ENCODE measurements at places on chromosomes 13 and 19. TPM values are rescaled to one million over a fixed set of nuclear protein-coding genes. Genes with fewer than 3 reads are reported as not detected.

GRCh38 chr13:27965343-27965739 is 3.8 kb downstream of the CDX2 start:
- no peak overlapping the region for H3K4me3 ChIP-seq
- H3K36me3 ChIP-seq, result no peaks in the 10 kb centered on the region
- H3K4me1 ChIP-seq, result peaks cover 50% of the 10 kb centered on the region

- DNase-seq, result no peak
- no peaks in the 10 kb centered on the region for H3K4me1 ChIP-seq
- no peaks in the 10 kb centered on the region for H3K36me3 ChIP-seq
- peak overlapping the region; percentile 65 for H3K27ac ChIP-seq
- no peaks in the 10 kb centered on the region for H3K27me3 ChIP-seq
Measured at GRCh38 chr19:21492947-21493906, 12.2 kb upstream of the ZNF429 start.

GRCh38 chr13:35760735-35761281 is 284.3 kb upstream of the MAB21L1 start:
- DNase-seq, result no peak
- no peak overlapping the region for H3K27ac ChIP-seq
- no peaks in the 10 kb centered on the region for H3K4me1 ChIP-seq
- no peaks in the 10 kb centered on the region for H3K36me3 ChIP-seq
- no peak overlapping the region for H3K4me3 ChIP-seq

DNA sequence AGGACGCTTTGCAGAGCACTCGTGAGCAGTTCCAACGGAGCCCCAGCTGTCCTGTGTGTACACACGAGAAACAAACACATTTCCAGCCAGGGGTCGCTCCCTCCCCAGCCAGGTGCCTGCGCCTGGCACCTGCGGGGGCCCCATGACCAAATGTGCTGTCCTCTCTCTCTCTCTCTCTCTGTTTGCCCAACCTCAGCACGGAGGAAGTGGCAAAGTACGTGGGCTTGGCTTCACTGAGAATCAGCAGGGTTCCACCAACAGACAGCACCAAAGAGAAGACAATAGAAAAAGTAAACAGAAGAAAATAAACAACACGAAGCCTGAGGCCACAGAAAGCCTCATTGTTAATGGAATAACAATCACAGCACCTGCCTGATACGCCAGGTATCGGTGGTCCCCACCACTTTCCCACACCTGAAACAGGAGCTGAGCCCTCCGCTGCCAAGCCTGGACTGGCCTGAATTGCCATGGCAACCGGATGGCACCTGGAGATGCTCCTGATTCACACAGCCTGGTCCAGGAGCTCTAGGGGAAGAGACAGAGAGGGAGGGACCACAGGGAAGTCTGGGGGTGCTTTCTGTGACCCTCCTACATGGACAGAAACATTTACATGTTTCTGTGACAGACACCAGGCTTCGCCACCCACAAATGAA is 103.9 kb upstream of the CACNA1A start:
- no peaks in the 10 kb centered on the region for H3K36me3 ChIP-seq
- DNase-seq, result peak; percentile 45
- H3K27ac ChIP-seq, result no peak overlapping the region
- no peaks in the 10 kb centered on the region for H3K27me3 ChIP-seq

- no peak overlapping the region for H3K27ac ChIP-seq
- H3K4me1 ChIP-seq, result peaks cover 18% of the 10 kb centered on the region
- no peaks in the 10 kb centered on the region for H3K36me3 ChIP-seq
- no peaks in the 10 kb centered on the region for H3K27me3 ChIP-seq
- no peak for DNase-seq
Measured at GRCh38 chr13:100508455-100508854, 80.1 kb downstream of the GGACT start.

DNA sequence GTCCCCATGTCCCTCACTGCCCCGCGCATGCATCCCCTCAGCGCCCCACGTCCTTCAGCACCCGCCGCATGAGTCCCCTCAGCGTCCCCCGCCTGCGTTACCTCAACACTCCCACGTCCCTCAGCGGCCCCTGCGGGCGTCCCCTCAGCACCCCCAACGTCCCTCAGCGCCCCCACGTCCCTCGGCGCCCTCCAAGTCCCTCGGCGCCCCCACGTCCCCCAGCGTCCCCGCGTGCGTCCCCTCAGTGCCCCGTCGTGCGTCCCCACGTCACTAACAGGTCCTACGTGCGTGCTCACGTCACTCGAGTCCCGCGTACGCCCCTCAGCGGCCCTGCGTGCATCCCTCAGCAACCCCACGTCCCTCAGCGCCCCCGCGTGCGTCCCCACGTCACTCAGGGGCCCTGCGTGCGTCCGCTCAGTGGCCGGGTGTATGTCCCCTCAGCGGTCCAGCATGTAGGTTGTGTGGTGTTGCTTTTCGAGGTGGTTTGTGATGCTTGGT is 19.5 kb upstream of the GAS6 start:
- H3K36me3 ChIP-seq, result no peaks in the 10 kb centered on the region
- DNase-seq, result no peak
- H3K4me3 ChIP-seq, result no peak overlapping the region
- no peak overlapping the region for H3K27ac ChIP-seq
- no peaks in the 10 kb centered on the region for H3K4me1 ChIP-seq

DNA sequence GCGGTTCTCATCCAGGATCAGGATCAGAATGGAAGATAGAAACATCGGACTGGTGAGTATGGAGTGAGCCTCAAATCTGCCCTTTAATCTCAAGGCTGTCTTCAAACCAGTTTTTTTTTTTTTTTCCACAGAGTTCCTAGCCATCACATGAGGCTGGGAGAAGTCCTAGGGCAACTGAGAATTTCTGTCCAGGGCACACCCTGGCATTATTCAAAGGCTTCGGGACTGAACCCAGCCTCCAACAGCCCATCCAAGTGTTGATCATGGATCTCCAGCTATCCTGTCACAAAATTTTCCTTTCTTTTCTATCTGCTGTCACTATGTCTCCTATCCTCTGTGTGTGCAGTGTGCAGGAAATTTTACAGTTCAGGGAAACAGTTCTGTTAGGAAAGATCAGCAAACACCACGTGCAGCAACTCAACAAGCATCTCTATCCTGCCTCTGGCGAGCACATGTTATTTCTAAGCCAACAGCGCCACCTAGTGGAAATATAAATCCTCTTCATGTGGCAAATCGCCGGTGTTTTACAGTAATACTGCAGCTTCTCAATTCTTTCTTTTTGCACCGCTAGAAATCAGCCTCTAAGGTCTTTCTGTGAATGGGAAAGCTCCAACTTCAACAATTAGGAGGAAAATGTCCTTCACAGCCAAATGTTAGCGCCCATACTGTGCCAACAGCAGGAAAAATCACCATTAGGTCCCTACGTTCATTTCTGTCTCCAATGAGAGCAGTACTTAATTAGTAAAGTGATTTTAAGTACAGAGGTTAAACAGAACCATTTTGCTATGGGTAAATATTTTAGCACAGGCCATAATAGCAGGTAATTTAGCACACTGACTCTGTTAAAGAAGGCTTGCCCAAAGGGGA is 21.4 kb upstream of the ZNF181 start:
- no peaks in the 10 kb centered on the region for H3K36me3 ChIP-seq
- H3K27ac ChIP-seq, result no peak overlapping the region
- no peak for DNase-seq
- no peaks in the 10 kb centered on the region for H3K4me1 ChIP-seq

DNA sequence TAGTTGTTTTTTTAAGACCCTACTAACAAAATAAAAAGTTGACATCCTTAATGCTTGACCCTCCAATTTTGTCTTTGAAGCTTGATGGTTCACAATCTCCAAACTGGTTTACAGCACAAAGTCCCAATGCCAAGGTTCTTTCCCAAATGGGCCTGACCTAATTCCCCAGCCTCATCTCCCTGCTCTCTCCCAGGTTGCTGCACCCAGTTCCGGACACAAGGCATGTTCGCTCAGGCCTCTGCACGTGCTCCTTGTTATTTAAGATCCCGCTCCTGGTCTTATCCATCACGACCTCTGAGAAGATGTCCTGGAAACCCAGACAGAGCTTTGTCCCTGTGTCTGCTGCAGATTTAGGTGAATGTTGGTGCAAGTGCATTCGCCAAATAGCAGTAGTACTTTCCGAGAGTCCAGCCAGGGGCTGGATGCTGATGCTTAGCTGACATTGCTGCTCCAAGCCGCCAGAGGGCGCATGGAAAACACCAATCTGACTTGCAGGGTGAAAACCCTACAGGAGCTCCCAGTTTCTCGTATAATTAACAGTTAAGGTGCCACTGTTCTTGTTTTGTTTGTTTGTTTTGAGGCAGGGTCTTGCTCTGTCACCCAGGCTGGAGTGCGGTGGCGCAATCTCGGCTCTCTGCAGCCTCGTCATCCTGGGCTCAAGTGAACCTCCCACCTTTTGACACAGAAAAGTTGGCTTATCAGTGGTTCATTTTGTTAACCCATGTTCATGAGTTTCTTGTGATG is 18.5 kb downstream of the LYPD3 start:
- DNase-seq, result peak; percentile 93
- H3K4me1 ChIP-seq, result no peaks in the 10 kb centered on the region
- H3K27ac ChIP-seq, result no peak overlapping the region
- H3K4me3 ChIP-seq, result no peak overlapping the region
- no peaks in the 10 kb centered on the region for H3K36me3 ChIP-seq

DNA sequence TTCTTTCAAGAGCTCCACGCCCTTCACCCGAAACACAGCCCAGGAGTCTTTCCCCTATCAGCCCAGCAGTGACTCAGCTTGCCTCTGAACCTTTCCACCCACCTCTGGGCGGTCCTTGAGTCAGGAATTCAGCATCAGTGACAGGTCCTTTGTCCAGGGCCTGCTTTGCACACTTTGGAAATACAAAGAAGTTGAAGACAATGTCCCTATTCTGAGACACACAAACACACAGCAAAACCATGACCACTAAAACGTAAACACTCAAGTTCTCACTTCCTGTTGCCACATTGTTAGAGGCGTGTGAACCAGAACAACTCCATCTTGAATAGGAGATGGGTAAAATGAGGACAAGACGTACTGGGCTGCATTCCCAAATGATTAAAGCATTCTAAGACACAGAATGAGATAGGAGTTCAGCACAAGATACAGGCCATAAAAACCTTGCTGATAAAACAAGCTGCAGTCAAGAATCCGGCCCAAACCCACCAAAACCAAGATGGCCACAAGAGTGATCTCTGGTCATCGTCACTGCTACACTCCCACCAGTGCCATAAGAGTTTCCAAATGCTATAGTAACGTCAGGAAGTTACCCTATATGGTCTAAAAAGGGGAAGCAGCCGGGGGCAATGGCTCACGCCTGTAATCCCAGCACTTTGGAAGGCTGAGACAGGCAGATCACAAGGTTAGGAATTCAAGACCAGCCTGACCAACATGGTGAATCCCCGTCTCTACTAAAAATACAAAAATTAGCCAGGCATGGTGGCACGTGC is 49.2 kb upstream of the ATP12A start:
- H3K4me3 ChIP-seq, result no peak overlapping the region
- no peaks in the 10 kb centered on the region for H3K27me3 ChIP-seq
- no peak for DNase-seq
- H3K27ac ChIP-seq, result no peak overlapping the region
- H3K4me1 ChIP-seq, result peaks cover under 1% of the 10 kb centered on the region
- no peaks in the 10 kb centered on the region for H3K36me3 ChIP-seq

TTC9B gene
- not detected for total RNA-seq

BTBD2 gene
- 47.6 TPM for total RNA-seq

OR7C1 gene
- not detected for total RNA-seq

OVOL3 gene
- not detected for total RNA-seq

SLITRK6 gene
- total RNA-seq, result not detected

BRCA2 gene
- total RNA-seq, result 5.0 TPM

RNF225 gene
- not detected for total RNA-seq

Measured in spleen (tissue), 13 donors.